LHCN-M2 (cell line): ENCODE measurements at places on chromosomes 6 and 20. TPM values are rescaled to one million over a fixed set of nuclear protein-coding genes. Genes with fewer than 3 reads are reported as not detected.
A peak's percentile ranks its signal among the peaks of the same experiment; 100 is the strongest.

- DNase-seq: no peak
These were observed 24.7 kb upstream of the CNKSR3 start for GRCh38 chr6:154535147-154535546.

DNA sequence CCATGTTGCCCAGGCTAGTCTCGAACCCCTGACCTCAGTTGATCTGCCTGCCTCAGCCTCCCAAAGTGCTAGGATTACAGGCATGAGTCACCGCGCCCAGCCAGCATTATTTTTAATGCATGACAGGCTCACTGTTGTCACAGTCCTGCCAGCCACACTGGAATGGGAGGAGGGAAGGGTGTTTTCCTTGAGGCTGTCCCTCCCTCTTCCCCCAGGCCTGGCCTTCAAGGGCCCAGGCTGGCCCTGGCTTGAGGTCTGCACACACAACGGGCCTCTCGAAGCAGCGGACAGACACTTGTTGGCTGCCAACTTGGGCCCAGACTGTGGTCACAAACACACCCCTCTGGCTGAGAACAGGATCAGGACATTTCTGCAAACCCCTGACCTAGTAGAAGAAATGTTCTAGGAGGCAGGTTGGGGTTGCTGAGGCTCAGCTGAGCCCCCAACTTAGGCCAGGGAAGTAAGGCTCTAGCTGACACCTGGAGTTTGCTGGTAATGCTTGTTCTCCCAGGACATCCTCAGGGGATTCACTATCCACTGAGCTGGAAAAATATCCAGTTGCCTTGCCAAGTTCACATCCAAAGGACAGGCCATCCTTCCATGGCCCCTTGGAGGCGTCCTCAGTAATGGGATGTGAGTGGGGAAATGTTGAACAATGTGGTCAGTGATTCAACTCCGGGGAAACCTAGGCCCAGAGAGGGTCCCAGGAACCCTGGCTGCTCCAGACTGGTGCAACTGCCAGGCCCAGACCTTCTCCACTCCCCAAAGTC lies 9.9 kb downstream of the SNTA1 start:
- DNase-seq: peak; percentile 43

DNA sequence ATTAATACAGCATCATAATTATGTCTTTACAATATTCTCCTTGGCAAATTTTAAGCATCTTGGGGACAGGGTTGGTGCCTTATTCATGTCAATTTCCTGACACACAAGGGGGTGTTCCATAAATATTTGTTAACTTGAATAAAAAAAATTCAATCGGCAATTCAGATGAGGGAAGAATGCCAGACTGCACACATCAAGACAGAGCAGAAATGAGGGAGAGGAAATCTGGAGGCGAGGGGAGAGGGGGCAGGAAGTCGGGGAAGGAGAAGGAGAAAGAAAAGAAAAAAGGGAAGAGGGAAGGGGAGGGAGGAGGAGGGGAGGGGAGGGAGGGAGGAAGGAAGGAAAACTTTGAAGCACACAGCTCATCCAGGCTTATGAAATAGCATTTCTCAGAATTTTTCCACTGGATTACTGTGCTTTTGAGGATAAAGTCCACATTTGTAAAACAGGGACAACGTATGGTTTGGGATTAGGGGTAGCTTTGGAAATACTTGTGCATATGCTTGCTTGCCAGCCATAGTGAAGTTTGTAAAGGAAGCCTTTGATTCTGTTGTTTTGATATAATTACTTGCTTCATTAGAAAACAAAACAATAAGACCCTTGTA lies 362.1 kb downstream of the SAMD5 start:
- DNase-seq: no peak

DNA sequence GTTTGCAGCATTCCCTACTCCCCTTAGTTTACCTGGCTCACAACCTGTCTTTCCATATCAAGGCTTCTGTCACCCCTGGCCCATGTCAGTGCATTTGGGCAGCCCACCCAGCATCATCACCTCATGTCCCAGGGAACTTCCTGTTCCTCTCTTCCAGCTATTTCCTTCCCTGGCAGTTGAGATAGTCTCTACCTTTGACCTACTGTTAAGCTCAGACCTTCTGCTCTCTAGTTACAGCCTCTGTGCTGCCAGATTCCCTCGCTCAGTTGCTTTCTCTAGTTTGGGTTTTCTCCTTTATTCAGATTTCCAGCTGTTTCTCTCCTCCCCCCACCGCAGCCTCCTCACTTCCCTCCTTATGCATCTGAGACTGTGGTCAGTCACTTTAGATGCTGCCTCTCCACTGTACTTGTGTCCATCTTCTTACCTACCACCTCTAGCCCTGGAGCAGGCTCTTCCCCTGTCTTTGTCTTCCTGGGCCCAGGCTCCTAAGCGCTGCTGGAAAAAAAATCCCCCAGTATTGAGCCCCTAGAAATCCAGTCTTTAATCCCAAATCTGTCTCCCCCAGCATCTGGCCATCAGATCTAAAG lies 16.3 kb downstream of the PTPN1 start:
- DNase-seq: no peak

DNA sequence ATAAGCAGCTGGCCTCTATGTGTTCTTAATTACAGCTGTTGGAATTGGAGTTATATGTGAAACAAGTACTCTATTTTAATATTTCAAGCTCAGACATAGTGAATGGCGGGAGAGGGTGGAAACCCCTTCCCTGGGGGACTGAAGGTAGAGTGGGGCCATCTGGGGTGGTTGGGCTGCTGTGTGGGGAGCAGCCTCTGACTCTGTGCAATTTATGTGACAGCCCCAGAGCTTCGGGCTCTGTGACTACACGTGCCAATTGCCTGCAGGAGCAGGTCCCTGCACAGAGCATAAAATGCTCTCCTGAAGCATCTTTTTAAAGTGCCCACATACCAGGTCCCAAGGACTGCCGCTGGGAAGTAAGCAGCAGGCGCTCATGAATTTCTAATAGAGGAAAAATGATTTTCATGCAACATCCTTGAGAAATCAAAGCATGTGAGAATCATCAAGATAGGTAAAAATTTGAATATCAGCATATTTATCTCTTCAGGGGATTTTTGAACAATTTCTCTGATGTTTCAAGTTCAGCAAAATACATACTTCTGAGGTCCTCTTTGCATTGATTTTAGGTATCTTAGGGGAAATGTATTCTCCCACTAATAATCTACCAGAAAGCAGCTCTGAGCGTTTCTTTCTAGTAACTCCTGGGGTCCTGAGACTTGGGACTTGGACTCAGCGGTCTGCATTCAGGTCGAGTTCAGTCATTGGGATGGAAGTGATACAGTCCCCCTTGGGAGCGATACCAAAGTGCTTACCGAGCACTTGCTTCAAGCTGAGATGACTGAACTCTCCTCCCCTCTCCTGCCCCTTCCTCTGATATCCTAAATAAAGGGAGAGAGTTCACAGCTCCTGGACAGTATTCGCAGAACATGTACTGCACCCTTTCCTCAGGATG lies 40.0 kb downstream of the ALDH8A1 start:
- DNase-seq: no peak

DNA sequence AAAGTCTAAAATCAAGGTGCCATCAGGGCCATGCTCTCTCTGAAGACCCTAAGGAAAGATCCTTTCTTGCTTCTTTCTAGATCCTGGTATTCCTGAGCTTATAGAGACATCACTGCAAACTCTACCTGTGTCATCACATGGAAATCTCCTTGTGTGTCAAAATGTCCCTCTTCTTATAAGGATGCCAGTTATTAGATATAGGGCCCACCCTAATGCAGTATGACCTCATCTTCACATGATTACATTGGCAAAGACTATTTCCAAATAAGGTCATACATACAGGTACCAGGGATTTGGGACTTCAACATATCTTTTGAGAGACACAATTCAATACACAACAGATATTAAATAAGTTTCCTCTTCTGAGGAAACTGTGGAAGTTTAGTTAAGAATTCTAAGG lies 123.9 kb downstream of the UNC5CL start:
- no peak for DNase-seq

The RPS10 gene
- total RNA-seq: 2,414 and 2,513 TPM in 2 replicates

The ZNF311 gene
- total RNA-seq: 0.71 and 0.86 TPM in 2 replicates
